Activated naive CD8-positive, alpha-beta T cell treated with anti-CD3 and anti-CD28 coated beads for 36 hours (primary cell): ENCODE measurements at places on chromosomes 2 and 18. TPM values are rescaled to one million over a fixed set of nuclear protein-coding genes. Genes with fewer than 3 reads are reported as not detected.

DOK6 gene
- total RNA-seq, result not detected

GRCh38 chr2:232022718-232023117, 61.2 kb downstream of the DIS3L2 start:
- DNase-seq, result no peak
- no peaks in the 10 kb centered on the region for H3K27me3 ChIP-seq
- H3K27ac ChIP-seq, result no peak overlapping the region
- peaks cover 15% of the 10 kb centered on the region for H3K4me1 ChIP-seq

DNA sequence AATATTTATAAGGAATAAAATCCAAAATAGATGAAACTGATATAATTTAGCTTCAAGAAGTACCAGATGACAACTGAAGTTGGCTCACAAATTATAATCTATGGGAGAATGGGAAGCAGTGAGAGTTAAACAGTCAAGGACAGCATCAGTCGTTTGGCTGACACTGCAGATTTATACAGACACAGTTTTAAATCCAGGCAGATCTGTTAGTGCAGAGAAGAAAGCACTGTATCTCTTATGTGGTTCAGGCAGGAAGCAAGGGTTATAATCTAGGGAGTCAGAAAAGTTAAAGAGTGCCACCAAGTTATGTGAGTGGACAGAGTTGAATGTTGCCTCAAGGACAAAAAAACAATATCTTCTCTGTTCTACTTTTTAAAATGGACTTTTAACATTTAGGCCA, 880.2 kb downstream of the TSN start:
- H3K27ac ChIP-seq, result no peak overlapping the region
- DNase-seq, result no peak
- H3K36me3 ChIP-seq, result no peaks in the 10 kb centered on the region

DNA sequence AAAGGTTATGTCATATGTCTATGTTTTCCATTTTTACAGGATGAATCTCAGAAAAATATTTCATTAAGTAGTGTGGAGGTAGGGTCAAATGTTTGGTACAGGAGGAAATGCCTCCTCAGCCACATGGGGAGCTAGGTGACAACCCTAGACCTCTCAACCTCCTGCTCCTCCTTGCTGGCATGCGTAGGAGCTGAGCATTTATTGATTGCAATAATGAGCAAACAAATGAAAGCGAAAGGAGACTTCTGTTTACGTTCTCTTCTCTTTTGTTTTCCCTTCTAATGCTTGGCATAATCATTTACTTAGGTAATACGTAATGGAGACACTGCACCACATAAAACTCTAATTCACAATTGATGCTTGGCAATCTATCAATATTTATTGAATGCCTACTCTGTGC, 95.1 kb upstream of the CCBE1 start:
- H3K27ac ChIP-seq, result no peak overlapping the region
- no peak for DNase-seq
- H3K27me3 ChIP-seq, result peaks cover 3% of the 10 kb centered on the region

- H3K36me3 ChIP-seq, result peaks cover 40% of the 10 kb centered on the region
- H3K27ac ChIP-seq, result no peak overlapping the region
- no peak for DNase-seq
- no peak overlapping the region for H3K4me3 ChIP-seq
- H3K27me3 ChIP-seq, result no peaks in the 10 kb centered on the region
Measured at GRCh38 chr2:10319892-10320574, 17.3 kb downstream of the HPCAL1 start.

DNA sequence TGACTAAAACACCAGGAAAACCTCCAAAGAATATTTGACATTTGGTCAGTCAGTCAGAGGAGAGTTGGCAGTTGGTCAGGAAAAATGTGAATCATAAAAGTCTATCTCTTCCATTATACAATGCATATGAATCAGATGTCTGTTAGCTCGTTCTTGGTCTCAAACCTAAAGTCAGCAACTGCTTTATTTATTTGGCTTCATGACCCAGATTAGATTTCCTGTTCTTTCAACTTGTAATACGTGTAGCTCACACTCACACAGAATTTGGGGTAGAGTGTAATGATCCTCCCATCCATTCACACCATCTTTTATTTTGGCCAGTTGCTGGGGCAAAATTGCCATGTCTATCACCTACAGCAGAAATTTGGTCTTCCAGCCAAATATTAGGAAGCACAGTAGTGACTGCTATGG, 81.9 kb upstream of the COL5A2 start:
- H3K36me3 ChIP-seq, result peaks cover 10% of the 10 kb centered on the region
- no peak overlapping the region for H3K27ac ChIP-seq
- H3K4me1 ChIP-seq, result peaks cover 26% of the 10 kb centered on the region
- no peak for DNase-seq
- H3K4me3 ChIP-seq, result no peak overlapping the region
